ENCODE measurements at places on chromosomes 1 and 21.

DNA sequence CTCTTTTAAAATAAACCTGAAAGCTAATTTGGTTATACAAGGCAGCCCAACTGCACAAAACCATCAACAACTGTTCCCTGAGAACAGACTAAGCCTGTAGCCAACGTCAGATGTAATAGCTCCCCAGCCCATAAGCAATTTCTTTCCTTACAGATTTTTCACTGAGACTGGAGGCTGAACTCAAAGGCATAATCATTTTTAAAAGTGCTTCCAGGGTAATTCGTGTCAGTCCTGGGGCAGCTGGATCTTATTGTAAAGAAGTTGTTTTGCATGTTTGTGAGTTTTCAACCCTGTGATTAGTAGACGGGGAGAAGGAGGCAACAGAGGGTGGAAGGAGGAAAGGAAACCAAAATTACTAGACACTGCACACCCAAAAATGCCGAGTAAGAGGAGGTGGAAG lies 3.2 kb downstream of the DPT start:
- DNase-seq: no peak

DNA sequence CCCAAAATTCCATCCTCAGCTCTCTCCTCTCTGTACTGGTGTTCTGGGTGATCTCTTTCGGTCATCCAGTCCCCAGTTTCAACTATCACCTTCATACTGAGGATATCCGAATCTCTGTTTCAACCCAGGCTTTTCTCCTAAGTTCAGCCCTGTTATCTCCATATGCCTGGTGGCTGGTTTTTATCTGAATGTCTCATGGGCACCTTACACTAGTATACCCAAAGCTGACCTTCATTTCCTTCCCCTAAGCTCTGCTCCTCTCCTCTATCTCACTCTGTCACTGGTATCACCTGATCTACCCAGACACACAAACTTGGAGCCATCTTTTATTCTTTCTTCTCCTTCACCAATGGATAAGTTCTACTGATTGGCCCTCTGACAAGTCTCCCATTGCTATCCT lies 53.0 kb downstream of the LRRC71 start:
- DNase-seq: no peak

DNA sequence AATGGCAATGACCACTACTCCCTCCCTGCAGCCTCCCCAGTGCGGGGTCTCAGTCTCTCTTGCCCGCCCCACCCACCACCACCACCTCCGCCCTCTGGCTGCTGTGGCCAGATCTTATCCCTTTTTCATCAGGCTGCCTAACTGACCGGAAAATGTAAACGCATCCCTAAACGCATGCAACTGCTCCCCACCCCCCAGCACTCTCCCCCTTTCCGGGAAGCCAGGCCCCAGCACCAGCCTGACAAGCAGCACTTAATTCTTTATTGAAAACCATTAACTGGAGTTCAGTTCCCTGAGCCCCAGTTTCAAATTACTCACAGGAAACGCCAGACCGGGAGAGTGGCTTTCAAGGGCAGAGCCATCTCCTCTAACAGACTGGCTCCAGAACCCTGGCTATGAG lies 147.7 kb downstream of the DMRTA2 start:
- no peak for DNase-seq

DNA sequence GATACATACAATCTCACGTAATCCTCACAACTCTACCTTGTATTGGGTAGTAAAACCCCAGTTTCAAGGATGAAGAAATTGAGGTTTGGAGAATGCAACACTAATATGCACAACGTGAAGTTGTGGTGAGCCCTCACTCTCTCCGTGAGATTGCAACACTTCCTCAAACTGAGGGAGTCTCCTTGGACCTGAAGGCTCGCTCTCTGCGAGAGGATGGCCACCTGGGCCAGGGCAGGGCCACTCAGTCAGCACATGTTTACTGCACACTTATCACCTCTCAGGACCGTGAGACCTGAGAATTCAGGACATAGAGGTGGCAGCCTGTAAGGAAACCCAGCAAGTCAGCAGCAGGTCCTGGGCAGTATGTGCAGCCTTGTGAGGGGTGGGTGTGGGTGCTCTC lies 8.7 kb downstream of the SH3BP5L start:
- DNase-seq: no peak

DNA sequence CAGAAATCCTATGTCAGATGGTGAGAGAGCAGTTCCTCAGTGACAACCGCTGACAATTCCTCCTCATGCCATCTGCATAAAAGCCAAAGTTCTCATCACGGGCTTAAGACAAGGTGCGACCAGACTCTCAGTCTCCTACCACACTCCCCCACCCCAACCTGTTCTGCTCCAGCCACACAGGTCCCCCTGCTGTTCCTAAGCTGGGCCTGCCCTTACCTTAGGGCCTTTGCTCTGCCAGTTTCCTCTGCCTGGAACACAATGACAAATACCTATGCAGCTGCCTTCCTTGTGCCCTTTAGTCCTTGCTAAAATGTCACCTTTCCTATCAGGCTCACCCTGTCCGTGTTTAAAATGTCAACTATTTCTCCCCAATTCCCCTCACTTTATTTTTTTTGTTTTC lies 382.2 kb downstream of the NTNG1 start:
- DNase-seq: no peak

- DNase-seq: no peak
Observed at GRCh38 chr1:64711266-64711665, 33.6 kb upstream of the RAVER2 start.

DNA sequence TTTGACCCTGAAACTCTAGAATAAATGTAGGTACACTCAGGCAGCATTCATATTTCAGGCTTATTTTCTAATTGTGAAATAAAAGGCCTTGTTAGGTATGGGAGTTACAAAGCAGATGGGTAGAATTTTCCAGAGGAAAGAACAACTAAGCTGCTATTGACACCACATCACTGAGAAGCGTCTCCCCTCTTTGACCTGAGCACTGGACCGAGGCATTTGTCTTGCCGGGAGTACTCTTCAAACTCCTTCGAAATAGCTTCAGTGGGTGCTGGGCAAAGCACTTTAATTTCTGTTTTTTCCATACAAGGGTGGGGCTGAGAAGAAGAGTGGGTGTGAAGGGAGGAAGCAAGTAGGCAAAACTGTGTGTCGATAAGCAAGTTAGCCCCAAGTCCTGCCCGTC lies 36.4 kb downstream of the ABCA4 start:
- DNase-seq: no peak

DNA sequence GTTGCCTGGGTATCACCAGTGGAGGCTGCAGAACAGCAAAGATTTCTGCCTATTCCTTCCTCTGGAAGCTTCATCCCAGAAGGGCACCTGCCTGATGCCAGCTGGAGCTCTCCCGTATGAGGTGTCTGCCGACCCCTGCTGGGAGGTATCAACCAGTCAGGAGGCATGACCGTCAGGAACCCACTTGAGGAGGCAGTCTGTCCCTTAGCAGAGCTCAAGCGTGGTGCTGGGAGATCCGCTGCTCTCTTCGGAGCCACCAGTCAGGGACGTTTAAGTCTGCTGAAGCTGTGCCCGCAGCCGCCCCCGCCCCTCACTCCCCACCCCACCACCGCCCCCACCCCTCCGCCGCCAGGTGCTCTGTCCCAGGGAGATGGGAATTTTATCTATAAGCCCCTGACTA lies 23.1 kb upstream of the HFM1 start:
- no peak for DNase-seq

GRCh38 chr1:87951852-87952251 lies 623.2 kb downstream of the LMO4 start:
- no peak for DNase-seq

DNA sequence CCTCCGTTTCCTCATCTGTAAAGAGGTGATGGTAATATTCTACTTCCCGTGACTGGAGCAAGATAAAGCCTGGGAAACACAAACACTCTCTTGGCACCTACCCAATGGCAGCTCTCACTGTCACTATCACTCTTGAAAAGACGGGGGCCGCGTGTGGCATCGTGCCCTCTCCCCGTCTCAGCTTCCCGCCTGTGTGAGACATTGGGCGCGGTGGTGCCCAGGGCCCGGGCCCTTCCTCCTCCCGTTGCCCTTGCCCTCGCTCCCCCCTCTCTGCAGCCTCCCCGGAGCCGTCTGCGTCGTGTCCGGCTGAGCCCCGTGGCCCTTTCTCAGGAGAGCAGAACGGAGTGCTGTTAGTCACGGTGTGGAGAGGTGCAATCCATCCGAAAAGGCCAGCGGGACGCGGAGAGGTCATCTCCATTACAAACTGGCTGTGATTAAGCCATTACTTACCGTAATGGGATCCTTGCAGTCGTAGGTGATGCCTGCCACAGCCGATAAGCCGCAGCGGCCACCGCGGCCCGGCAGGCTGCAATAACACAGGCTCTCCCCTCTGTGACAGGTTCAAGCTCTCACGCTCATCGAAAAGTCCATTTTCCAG lies 156.4 kb upstream of the ZC3H12A start:
- DNase-seq: no peak

GRCh38 chr21:43351501-43352153 lies 75.3 kb downstream of the SIK1 start:
- DNase-seq: no peak

- peak; percentile 44 for DNase-seq
Observed at GRCh38 chr1:13700521-13701270, 708 bp downstream of the PRDM2 start.

DNA sequence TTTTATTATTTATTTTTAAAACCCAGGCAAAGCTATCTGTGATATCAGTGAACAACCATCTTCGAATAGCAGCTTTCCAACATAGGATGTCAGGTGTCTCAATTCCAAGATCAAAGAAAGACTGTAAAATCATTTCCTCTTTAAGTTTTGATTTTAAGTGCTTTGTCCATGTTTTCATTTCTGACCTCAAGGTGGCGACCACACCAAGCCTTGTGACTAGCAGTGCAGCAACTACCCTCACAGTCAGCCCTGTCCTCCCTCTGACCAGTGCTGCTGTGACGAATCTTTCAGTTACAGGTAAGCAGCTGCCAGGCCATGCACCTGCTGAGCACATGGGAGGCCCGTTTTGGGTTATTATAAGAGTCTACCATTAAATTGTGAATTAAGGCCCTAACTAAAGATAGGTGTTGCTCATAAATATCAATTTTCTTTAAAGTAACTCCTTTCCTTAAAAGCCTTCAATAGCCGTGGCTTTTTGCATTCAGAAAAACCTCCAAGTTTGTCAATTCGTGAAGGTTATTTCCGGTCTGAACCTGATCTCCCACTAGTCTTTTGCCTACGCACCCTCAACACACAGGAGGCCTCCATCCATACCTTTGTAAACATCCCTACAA lies 117.0 kb downstream of the CD247 start:
- peak; percentile 68 for DNase-seq

GRCh38 chr21:19704832-19705231 lies 1293.4 kb upstream of the NCAM2 start:
- DNase-seq: no peak

- DNase-seq: no peak
Observed at GRCh38 chr1:66374561-66375111, 159.3 kb upstream of the SGIP1 start.

DNA sequence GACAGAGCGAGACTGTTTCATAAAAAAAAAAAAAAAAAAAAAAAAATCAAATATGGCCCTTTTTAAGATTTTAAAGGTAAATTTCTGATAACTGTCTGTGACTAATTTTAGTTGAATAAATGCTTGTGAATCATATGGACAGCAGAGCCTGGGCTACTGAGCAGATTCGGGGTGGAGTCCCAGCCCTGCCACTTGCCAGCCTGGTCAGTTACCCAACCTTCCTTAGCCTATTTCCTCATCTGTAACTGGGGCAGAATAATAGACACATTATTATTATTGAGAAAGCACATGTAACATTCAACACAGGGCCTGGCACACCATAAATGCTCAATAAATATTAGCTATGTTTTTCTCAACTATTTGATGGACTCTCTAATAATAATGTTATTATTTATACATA lies 11.2 kb upstream of the H3-3A start:
- no peak for DNase-seq

DNA sequence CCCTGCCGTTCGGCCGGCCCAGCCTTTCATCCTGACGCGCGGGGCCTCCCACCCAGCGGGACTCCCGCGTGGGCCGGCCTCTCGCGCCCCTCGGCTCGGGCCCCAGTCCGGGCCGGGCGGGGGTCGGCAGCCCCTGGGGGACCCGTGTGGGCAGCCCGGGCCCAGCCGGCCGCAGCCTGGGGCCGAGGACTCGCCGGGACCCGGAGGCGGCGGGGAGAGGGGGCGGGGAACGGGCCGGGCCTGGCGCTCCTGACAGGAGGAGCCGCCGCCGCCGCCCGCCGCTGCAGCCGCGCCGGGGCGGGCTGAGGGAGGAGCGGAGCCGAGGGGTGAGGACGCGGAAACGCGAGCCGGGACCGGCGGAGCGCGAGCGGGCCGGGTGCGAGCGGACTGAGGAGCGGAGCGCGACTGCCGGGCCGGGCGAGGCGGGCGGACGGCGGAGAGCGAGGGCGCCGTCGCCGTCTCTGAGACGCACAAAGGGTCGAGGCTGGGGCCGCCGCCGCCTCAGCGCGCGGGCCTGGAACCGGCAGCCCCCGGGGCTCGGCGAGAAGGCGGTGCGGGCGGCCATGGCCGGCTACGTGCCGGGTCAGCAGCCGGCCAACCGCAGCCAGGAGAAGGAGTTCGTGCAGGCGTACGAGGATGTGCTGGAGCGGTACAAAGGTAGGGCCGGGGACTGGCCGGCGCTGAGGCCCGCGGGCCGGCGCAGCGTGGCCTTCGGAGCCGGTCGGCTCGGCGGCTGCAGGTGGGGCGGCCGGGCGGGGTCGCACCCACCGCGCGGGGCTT lies 79.1 kb downstream of the NDUFS5 start:
- peak; percentile 56 for DNase-seq

DNA sequence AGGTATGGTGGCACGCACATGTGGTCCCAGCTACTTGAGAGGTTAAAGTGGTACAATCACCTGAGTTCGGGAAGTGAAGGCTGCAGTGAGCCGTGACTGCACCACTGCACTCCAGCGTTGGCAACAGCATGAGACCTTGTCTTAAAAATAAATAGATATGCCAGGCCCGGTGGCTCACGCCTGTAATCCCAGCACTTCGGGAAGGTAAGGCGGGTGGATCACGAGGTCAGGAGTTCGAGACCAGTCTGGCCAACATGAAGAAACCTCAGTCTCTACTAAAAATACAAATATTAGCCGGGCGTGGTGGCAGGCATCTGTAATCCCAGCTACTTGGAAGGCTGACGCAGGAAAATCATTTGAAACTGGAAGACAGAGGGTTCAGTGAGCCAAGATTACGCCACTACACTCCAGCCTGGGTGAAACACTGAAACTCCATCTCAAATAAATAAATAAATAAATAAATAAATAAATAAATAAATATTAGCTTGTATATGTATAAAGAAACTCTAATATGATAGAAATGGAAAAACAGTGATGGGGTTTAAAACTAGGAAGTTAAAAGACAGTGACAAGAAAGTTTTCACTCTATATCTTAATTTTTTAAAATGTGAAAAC lies 18.8 kb downstream of the GATAD2B start:
- DNase-seq: no peak

GRCh38 chr1:211752951-211753486 lies 77.5 kb downstream of the LPGAT1 start:
- DNase-seq: no peak

GRCh38 chr21:42373196-42373907 lies 7.0 kb upstream of the TFF1 start:
- no peak for DNase-seq

- DNase-seq: no peak
Observed at GRCh38 chr1:229129301-229130027, 141.4 kb upstream of the RAB4A start.

DNA sequence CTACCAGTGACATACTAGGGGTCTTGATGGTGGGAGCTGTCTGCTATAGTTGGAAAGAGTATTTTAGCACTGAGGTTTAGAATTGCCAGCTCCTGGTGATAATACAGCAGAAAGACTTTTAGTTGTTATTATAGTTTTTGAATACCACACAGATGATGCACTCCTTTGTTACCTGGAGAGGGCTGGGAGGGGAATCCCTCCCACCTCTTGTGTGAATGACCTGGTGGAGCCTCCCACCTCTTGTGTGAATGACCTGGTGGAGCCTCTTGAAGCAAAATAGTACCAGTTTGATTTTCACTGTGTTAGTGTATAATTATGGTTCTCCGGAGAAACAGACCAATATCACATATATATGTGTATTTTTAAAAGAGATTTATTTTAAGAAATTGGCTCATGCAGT lies 3.3 kb downstream of the DISP1 start:
- DNase-seq: no peak

Measured in Caco-2 (cell line).